ENCODE measurements at places on chromosomes 16 and 17.

GRCh38 chr16:64718486-64718885 is 403.4 kb downstream of the CDH11 start:
- no peak for DNase-seq

DNA sequence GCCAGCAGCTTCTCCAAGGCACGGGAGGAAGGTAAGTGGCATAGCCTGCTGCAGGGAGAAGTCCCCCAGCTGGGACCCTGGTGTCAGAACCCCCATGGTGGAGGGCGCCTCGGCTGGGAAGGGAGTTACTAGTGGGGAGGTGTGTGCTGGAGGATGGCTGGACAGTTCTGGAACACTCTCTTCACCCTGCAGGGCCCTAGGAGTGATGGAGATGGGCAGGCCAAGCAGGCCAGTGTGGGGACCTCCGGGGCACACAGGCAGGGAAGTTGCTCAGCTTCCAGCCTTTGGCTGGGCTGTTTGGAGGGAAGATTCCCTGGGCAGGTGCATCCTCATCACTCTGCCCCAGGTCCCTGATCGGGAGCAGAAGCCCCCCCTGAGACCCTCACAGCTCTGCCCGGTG is 696 bp downstream of the C17orf99 start:
- no peak for DNase-seq

- DNase-seq = no peak
Observed at GRCh38 chr16:58884141-58884540, 150.0 kb upstream of the GOT2 start.

DNA sequence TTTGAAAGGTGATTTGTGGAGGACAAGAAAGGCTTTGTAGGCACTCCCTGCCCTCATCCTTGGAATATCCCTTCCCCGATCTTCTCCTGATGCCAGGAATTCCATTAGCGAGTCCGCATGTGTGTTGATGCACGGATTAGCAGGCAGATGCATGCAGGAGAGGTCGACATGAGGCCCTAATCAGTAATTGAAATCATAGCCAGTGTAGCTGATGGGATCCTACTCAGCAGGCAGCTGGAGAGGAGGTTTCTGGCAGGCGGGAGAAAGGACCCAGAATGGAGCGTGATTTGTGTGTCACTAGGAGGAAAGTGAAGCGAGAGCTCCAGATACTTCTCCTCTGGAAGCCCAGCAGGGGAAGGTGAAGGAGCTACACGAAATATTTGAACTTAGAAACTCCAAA is 196.3 kb upstream of the CDH11 start:
- no peak for DNase-seq

DNA sequence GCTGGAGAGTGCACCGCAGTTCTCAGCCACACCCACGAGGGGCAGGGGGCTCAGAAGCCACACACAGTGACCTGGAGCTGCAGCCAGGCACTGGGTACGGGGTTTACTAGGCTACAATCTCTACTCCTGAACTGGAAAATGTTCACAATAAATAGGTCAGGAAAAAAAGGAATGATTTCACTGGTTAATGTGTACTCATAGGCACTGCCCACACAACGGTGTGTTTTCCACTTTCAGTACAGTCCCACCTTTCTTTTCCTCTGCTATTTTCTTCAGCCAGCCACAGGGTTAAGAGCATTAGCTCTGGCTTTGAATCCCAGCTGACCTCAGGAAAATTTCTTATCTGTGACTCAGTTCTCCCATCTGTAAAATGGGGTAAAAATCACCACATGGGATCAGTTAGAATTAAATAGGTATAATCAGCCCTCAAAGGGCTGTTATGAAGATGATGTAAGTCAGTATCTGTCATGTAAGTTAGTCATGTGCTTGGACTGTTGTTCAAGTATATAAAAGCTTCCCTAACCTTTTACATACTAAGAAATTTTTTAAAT is 35.7 kb downstream of the ZCCHC14 start:
- no peak for DNase-seq

All from T-helper 2 cell (primary cell).